ENCODE measurements at places on chromosomes 4 and X. TPM values are rescaled to one million over a fixed set of nuclear protein-coding genes. Genes with fewer than 3 reads are reported as not detected.

OTUD6A gene
- total RNA-seq: not detected

UGT2A1 gene
- not detected for total RNA-seq

ARHGEF6 gene
- total RNA-seq: 75.7 TPM

PDE5A gene
- total RNA-seq: 2.1 TPM

ZMYM3 gene
- 18.0 TPM for total RNA-seq

GPM6B gene
- not detected for total RNA-seq

CFAP99 gene
- not detected for total RNA-seq

DNA sequence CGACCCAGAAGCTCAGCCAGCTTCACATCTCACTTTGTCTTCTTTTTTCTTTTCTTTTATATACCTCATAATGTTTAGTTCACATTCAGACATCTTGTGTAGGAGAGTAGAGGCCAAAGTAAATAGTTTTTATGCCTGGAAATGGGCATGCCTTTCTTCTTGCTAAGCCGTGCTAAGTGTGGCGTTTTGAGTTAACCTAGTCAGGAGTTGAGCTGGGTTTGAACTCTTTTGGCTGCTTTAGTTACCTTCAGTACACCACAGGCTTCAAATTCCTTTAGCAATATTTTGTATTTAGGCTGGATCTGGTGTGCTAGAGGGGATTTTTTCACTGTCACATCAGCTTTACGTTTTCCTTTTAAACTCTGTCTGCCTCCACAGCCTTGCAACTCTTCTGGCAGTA, 300.8 kb downstream of the ZNF674 start:
- no peak for DNase-seq
- H3K4me1 ChIP-seq: no peaks in the 10 kb centered on the region
- no peak overlapping the region for H3K4me3 ChIP-seq
- H3K27me3 ChIP-seq: no peaks in the 10 kb centered on the region

GRCh38 chr4:139898293-139898692, 232.7 kb downstream of the MGST2 start:
- peak overlapping the region; percentile 25 for H3K4me3 ChIP-seq
- peaks cover 5% of the 10 kb centered on the region for H3K4me1 ChIP-seq
- H3K27ac ChIP-seq: peak overlapping the region; percentile 60
- H3K36me3 ChIP-seq: no peaks in the 10 kb centered on the region
- H3K27me3 ChIP-seq: no peaks in the 10 kb centered on the region

GRCh38 chr4:142566777-142567176, 279.3 kb downstream of the INPP4B start:
- H3K4me1 ChIP-seq: no peaks in the 10 kb centered on the region
- no peak overlapping the region for H3K27ac ChIP-seq
- H3K27me3 ChIP-seq: no peaks in the 10 kb centered on the region

GRCh38 chrX:17656035-17656418, 81.3 kb upstream of the SCML1 start:
- H3K36me3 ChIP-seq: no peaks in the 10 kb centered on the region
- H3K27me3 ChIP-seq: peaks cover 4% of the 10 kb centered on the region
- H3K4me1 ChIP-seq: peaks cover 19% of the 10 kb centered on the region
- H3K4me3 ChIP-seq: peak overlapping the region; percentile 13
- peak; percentile 25 for DNase-seq
- no peak overlapping the region for H3K27ac ChIP-seq

GRCh38 chr4:11878241-11878640, 449.5 kb upstream of the HS3ST1 start:
- no peaks in the 10 kb centered on the region for H3K36me3 ChIP-seq
- no peaks in the 10 kb centered on the region for H3K4me1 ChIP-seq
- H3K27ac ChIP-seq: no peak overlapping the region
- H3K27me3 ChIP-seq: no peaks in the 10 kb centered on the region

- H3K36me3 ChIP-seq: no peaks in the 10 kb centered on the region
- no peak overlapping the region for H3K4me3 ChIP-seq
- DNase-seq: no peak
- no peaks in the 10 kb centered on the region for H3K27me3 ChIP-seq
- no peaks in the 10 kb centered on the region for H3K4me1 ChIP-seq
Measured at GRCh38 chrX:54064564-54064963, 20.3 kb upstream of the PHF8 start.

- no peak overlapping the region for H3K27ac ChIP-seq
- no peak overlapping the region for H3K4me3 ChIP-seq
- DNase-seq: no peak
- H3K36me3 ChIP-seq: no peaks in the 10 kb centered on the region
- no peaks in the 10 kb centered on the region for H3K27me3 ChIP-seq
Measured at GRCh38 chr4:62235911-62236310, 1035.8 kb downstream of the ADGRL3 start.

- no peaks in the 10 kb centered on the region for H3K27me3 ChIP-seq
- H3K36me3 ChIP-seq: peaks cover 80% of the 10 kb centered on the region
- DNase-seq: no peak
- no peak overlapping the region for H3K27ac ChIP-seq
- peaks cover 29% of the 10 kb centered on the region for H3K4me1 ChIP-seq
Measured at GRCh38 chr4:2910409-2910808, 52.8 kb downstream of the NOP14 start.

- H3K27me3 ChIP-seq: no peaks in the 10 kb centered on the region
- H3K27ac ChIP-seq: no peak overlapping the region
- no peak overlapping the region for H3K4me3 ChIP-seq
Measured at GRCh38 chr4:139581096-139581495, 25.1 kb upstream of the SETD7 start.

- H3K36me3 ChIP-seq: no peaks in the 10 kb centered on the region
- peaks cover 4% of the 10 kb centered on the region for H3K4me1 ChIP-seq
- no peaks in the 10 kb centered on the region for H3K27me3 ChIP-seq
- H3K4me3 ChIP-seq: no peak overlapping the region
Measured at GRCh38 chrX:18377796-18378195, 23.3 kb upstream of the SCML2 start.

- no peaks in the 10 kb centered on the region for H3K36me3 ChIP-seq
- no peaks in the 10 kb centered on the region for H3K4me1 ChIP-seq
- H3K27me3 ChIP-seq: no peaks in the 10 kb centered on the region
- no peak for DNase-seq
- no peak overlapping the region for H3K4me3 ChIP-seq
- no peak overlapping the region for H3K27ac ChIP-seq
Measured at GRCh38 chr4:156109943-156110900, 156.6 kb upstream of the CTSO start.

GRCh38 chr4:101794806-101795205, 4.3 kb downstream of the BANK1 start:
- no peak overlapping the region for H3K4me3 ChIP-seq
- no peak overlapping the region for H3K27ac ChIP-seq
- H3K36me3 ChIP-seq: no peaks in the 10 kb centered on the region

GRCh38 chrX:15160558-15161095, 109.3 kb downstream of the ASB9 start:
- H3K27ac ChIP-seq: no peak overlapping the region
- H3K36me3 ChIP-seq: no peaks in the 10 kb centered on the region
- peaks cover 9% of the 10 kb centered on the region for H3K4me1 ChIP-seq
- no peak for DNase-seq
- H3K4me3 ChIP-seq: no peak overlapping the region

DNA sequence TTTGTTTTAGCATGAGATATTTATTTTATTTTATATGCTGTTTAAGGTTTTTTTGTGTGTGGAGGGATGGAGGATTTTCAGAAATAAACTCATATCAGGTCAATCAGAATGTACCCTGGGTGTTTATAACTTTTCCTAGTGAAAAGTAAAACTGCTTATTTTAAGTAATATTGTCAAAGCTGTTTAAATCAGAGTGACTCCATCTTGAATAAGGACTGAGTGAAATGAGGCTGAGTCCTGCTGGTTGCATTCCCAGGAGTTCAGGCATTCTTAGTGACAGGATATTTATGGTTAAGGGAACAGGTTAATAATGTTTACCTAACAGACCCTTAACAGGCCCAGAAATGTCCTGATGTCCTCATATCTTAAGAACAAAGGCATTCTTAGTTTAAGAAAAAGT, 1160.9 kb upstream of the PCDH7 start:
- H3K27me3 ChIP-seq: no peaks in the 10 kb centered on the region
- no peaks in the 10 kb centered on the region for H3K4me1 ChIP-seq
- no peak overlapping the region for H3K4me3 ChIP-seq
- H3K36me3 ChIP-seq: no peaks in the 10 kb centered on the region

DNA sequence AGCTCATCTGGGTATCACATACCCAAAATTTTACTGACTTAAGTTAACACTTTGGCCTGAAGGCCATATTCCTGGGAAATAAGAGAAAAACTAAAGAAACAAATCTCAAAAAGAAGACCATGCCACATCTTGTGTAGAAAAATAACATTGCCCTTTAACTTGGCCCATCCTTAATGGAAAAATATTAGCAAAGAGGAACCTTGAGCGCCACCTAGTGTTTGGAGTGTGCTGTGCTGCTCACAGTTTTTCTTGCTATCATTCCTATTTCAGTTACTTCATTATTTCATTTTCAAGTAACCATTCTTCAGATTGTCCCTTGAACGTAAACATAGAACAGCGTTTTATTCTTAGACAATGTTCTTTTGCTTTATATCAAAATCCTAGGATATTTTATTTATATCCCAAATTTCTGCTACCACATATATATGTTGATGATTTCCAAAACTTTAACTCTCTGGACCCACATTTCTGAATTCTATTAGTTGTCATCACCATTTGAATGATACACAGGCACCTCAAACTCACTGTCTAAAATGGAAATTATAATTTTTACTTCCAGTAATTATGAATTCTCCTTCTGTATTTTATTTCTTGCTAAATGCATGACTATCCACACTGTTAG, 999.0 kb upstream of the ADGRL3 start:
- H3K36me3 ChIP-seq: no peaks in the 10 kb centered on the region
- no peaks in the 10 kb centered on the region for H3K27me3 ChIP-seq
- no peak for DNase-seq
- H3K4me3 ChIP-seq: no peak overlapping the region
- no peaks in the 10 kb centered on the region for H3K4me1 ChIP-seq

DNA sequence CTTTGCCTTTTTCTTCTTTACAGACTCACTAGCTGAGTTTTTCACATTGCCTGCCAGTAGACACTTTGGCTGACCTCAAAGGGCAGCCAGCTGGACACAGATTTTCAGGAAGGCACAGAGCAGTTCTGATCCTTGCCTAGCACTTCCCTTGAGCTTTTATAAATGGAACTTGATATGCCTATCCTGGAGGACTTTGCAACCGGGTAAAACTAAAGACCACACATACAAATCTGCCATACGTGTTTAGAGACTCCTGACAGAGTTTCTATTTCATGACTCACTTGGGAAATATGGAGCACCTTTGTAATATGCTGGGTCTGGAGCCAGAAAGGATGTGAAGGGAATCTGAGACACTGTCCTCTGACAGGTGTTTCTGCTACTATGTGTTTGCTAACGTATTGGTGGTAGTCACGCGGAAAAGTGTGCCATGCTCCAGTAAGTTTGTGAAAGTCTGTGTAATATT, 56.7 kb upstream of the RASSF6 start:
- no peak overlapping the region for H3K4me3 ChIP-seq
- H3K27me3 ChIP-seq: no peaks in the 10 kb centered on the region
- no peaks in the 10 kb centered on the region for H3K36me3 ChIP-seq
- DNase-seq: no peak
- H3K4me1 ChIP-seq: no peaks in the 10 kb centered on the region
- H3K27ac ChIP-seq: no peak overlapping the region

DNA sequence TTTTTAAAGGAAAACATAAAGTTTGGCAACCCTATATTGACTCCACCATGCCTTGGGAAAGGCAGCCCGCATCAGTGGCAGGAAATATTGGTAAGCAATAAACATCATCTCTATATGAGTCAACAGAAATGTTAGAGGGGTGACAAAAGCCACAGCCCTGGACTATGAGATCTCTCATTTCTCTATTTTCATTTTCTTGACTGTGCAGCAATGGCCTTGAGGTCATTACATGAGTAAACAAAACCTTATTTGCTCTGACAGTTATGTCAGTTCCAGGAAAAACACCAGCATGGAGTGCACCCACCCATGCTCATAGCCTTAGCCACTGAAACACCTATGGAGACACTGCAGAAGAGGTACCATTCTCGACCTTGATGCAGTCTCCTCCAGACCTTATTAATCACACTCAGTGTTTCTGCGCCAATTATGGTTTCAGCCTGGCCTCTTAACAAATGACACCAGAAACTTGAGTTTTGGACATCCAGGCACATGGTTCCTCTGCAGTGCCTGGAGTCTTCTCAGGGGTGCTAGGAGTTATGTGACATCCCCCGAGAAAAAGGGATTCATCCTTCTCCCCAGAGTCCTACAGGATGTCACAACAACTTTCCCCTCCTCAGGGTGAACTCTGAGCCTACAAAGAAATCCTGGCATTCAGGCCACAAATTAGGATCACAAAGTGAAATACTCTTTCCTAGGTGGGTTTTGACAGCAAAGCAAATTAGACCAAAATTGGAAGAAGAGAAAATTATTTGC, 16.0 kb upstream of the HPGD start:
- H3K36me3 ChIP-seq: no peaks in the 10 kb centered on the region
- no peaks in the 10 kb centered on the region for H3K4me1 ChIP-seq
- H3K27ac ChIP-seq: no peak overlapping the region
- no peak overlapping the region for H3K4me3 ChIP-seq

DNA sequence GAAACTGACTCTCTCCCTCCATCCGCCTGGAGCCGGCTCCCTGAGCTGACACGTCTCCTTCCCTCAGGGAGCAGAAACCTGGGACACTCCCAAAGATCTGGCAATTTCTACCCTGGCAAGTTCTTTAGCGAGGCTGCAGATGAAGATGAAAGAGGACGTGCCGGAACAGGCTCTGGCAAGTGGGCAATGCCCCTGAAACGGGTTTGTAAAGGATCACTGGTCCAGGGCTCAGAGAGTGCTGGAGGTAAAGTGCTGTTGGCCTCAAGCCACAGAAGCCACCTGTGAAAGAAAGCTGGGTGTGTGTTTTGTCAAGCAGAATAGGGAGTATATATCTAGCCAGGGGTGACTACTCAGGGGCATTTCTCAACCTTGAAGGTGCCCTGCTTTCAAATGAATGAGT, 131.4 kb upstream of the ATP6AP2 start:
- no peaks in the 10 kb centered on the region for H3K36me3 ChIP-seq
- H3K27me3 ChIP-seq: no peaks in the 10 kb centered on the region
- DNase-seq: no peak
- no peak overlapping the region for H3K4me3 ChIP-seq

DNA sequence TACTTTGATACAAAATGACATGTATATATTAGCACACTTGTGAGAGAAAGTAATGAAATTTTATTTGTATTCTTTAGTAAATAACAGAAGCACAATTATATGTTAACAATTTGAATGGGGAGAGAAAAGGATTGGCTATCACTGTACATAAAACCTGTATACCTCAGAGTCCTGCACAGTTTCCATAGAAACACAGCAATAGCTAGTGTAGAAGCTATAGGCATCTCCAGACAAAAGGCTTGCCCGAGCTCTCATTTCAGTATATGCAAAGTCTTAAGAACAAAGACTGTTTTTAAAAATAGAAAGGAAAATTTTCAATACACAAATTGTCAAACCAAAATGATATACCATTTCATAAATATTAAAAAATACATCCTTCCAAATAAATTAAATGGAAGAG, 38.5 kb downstream of the GPM6A start:
- H3K27me3 ChIP-seq: no peaks in the 10 kb centered on the region
- no peak overlapping the region for H3K4me3 ChIP-seq
- no peak overlapping the region for H3K27ac ChIP-seq
- H3K4me1 ChIP-seq: no peaks in the 10 kb centered on the region
- DNase-seq: no peak

- H3K4me3 ChIP-seq: no peak overlapping the region
- no peak for DNase-seq
- H3K27ac ChIP-seq: no peak overlapping the region
- no peaks in the 10 kb centered on the region for H3K27me3 ChIP-seq
- no peaks in the 10 kb centered on the region for H3K4me1 ChIP-seq
Measured at GRCh38 chr4:11614426-11614825, 185.7 kb upstream of the HS3ST1 start.

Measured in natural killer cell (primary cell).